HEK293T (cell line): ENCODE measurements at places on chromosomes 1 and 21.

DNA sequence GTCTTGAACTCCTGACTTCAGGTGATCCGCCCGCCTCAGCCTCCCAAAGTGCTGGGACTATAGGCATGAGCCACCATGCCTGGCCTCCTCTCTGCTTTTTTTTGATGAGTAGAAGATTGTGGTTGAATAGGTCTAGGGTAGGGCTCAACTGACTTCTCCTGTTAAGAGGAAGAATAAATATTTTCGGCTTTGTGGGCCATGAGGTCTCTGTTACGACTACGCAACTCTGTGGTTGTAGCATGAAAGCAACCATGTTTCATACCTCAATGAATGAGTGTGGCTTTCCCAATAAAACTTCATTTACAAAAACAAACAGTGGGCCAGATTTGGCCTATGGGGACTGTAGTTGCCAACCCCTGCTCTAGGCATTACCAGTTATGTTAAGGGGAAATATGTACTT is 67.8 kb downstream of the NID1 start:
- DNase-seq: no peak

GRCh38 chr1:8216005-8216404 is 101.9 kb upstream of the SLC45A1 start:
- DNase-seq: no peak

- peak; percentile 64 for DNase-seq
Observed at GRCh38 chr1:24930260-24931145, at the start of gene RUNX3. Gene RUNX3 (minus strand): TSS chr1:24930276. CDS start chr1:24929868, 408 bp downstream.

DNA sequence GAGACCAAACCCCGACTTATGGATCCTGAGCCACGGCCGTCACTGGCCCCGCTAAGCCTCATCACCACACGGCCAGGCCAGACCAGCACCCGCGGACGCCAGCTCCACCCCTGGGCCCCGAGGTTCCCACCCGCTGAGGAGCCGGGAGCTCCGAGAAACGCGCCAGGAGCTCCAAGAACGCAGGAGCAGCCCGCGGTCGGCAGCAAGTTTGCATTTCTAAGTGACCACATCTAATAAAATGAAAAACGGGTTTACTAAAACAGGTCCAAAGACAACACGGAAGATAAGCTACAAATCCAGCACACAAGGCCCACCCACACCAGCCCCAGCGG is 8.1 kb upstream of the C1QTNF12 start:
- no peak for DNase-seq

GRCh38 chr1:160639652-160640051 is 7.2 kb downstream of the SLAMF1 start:
- no peak for DNase-seq

- DNase-seq: no peak
Observed at GRCh38 chr21:26948194-26948593, 18.7 kb downstream of the ADAMTS5 start.

GRCh38 chr1:118147522-118147921 is 37.5 kb downstream of the SPAG17 start:
- DNase-seq: no peak

GRCh38 chr1:167145965-167146364 is 52.1 kb downstream of the STYXL2 start:
- DNase-seq: no peak

DNA sequence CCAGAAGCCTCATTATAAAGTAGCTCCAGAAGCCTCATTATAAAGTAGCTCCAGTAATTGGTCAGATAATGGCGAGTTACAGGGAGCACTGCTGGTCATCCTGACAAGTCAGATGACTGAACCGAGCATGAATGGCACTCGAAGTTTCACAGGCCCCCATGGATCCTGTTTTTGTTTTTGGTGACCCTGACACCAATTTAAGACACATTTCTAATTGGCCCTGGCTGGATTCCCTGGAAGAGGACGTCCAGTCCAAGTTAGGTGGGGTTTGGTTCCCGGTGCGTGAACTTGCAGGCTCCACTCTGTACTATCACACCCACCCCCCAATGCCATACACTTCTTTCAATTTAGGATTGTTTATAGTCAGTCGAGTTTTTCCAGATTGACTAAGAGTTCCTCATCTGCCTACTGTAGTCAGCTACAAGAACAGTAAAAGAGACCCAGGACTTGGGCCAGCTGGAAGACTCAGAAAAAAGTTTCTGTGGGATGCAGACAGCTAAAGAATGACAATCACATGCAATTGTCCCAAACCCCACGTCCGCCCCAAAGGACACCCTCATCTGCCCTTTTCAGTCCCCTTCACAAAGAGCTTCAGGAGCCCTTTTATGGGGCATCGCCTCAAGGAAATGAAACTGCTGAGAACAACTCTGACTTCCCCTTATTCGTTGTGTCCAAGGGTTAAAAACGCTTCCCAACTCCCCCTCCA is 2.7 kb downstream of the DHRS3 start:
- no peak for DNase-seq

GRCh38 chr1:235708390-235708962 is 58.9 kb upstream of the GNG4 start:
- DNase-seq: no peak

DNA sequence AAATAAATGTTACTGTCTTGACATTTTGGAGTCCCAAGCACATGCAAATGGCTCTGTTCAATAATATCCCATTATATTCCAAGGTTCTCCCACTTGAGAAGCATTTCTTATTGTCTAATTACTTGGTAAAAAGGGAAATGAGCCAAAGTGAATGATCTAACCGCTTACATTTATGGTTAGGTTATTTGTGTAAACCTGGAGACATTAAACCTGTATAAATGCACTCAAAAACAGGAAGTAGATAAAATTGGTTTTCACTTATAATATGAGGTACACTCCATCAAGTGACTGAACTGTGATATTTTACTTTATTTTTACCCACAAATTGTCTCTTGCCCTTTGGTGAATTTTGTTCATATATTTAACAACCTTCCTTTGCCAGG is 26.8 kb downstream of the KIF1B start:
- DNase-seq: no peak

DNA sequence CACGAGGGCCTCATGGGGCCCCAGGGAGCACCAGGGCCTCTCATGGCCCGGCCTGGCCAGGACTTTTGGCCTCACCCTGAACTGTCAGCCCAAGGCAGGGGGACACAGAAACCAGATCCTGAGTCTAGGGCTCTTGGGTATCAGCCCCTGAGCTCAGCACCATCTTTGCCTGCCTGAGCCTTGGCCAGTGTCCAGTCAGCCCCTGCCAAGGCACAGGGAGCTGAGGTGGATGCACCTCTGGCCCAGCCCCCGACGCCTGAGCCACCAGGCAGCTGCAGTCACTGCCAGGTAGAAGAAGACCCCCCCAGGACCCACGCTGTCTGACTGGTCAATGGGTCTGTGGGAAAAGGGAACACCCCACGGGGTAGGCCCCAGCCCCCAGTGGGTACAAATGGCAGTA is 25.3 kb downstream of the CDCA8 start:
- DNase-seq: no peak

- peak; percentile 78 for DNase-seq
Observed at GRCh38 chr1:15153842-15154479, 414 bp downstream of the TMEM51 start.

GRCh38 chr1:28971980-28972771 is 57.8 kb downstream of the EPB41 start:
- DNase-seq: no peak

DNA sequence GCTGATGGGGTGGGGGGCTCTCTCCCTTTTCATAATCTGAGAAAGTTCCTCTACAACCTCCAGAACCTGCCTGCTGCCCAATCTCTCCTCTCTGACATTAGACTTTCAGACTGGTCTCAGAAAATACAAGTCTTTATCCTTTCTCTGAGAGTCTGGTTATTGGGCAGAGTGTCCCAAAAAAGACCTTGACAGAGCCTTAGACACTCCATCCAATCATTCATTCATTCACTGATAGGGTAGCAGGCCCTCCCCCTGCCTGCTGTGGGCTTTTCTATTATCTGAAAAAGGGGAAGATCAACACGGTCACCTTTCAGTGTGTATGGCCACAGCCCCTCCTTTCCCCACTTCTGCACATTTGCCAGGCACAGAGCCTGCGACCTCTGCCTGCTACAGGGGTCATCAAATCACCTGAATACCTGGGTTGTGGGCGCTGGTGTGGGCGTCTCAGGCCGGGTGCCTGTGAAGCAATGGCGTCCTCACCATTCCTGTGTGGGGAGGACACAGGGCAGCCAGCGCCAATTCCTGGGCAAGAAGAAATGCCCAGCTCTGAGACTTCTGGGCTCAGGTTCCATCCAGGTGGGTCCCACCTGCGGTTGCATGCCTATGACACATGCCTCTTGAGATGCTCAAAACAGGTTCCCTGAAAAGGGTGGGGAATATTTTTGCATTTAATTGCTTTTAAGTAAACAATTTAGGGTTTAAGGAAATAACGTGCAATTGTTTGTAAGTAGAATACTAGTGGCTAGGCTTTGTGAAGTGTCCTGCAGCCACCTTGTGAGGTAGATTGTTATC is 52.8 kb downstream of the ELK4 start:
- no peak for DNase-seq

DNA sequence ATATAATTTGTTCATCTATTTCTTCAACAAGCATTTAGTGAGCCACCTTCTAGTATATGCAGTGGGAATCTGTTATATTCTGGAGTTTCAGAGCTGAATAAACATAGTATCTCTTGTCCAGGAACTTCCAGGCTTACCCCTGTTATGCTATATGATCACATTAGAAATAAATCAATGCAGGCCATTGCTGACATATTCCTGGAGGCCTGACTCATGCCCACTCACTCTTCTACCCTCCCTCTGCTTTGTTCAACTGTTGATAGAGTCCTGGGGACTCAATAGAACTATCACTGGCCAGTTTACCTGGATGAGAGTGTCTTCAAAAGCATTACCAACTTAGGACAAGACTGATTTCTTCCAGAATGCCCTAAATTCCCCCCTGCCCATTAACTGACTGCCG is 29.3 kb upstream of the SRSF10 start:
- DNase-seq: no peak

DNA sequence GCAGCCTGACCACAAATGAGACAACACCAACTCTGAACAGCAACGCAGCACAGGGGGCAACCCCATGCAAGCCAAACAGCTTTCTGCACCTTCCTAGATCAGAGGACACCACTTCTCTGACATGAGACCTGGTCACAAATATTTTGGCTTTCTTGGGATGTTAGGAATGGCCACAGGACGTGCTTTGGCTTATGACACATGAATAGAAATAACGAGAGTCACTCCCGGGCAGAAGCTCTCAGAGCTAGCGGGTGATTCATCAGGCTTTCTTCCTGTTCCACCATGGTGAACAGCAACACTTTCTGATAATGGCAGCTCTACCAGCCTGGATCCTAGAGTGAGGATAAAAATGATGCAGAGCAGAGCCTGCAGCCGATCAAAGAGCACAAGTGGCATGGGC is 39.4 kb downstream of the PAFAH2 start:
- no peak for DNase-seq

- DNase-seq: no peak
Observed at GRCh38 chr1:225919906-225920305, 4.1 kb downstream of the PYCR2 start.

GRCh38 chr1:9687120-9687873 is 35.8 kb downstream of the PIK3CD start:
- DNase-seq: peak; percentile 76

GRCh38 chr1:2528016-2528415 is 1.6 kb upstream of the PANK4 start:
- no peak for DNase-seq

GRCh38 chr1:21326861-21327344 is 36.6 kb upstream of the ECE1 start:
- DNase-seq: no peak

GRCh38 chr1:47780469-47780995 is 216.7 kb downstream of the TRABD2B start:
- no peak for DNase-seq

- DNase-seq: no peak
Observed at GRCh38 chr1:226632169-226632879, 83.8 kb downstream of the STUM start.

GRCh38 chr1:100607628-100608240 is 69.8 kb downstream of the GPR88 start:
- DNase-seq: no peak

- DNase-seq: no peak
Observed at GRCh38 chr1:156926175-156926574, 5.7 kb downstream of the LRRC71 start.

GRCh38 chr1:44806025-44806703 is 987 bp downstream of the DYNLT4 start:
- no peak for DNase-seq

- DNase-seq: no peak
Observed at GRCh38 chr1:219945795-219946194, 17.4 kb upstream of the SLC30A10 start.

GRCh38 chr1:40876891-40877290 is 14.7 kb upstream of the CITED4 start:
- no peak for DNase-seq

DNA sequence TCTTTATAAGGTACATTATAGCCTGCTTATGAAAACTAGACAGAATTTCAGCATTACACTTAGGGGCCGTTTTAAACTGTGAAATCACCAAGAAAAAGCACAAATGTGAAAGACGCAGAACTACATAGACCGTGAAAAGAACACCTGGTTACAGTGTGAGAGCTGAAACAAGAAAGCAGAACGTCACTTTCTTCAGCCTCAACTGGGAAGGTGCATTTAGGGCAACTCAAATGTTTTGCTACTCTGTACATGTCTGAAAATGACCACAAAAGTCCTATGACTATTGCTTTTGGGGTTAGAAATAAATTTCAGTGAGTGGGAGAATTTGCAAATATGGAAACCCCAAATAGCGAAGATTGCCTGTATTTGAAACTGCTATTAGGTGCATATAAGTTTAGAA is 268.7 kb downstream of the OLFM3 start:
- DNase-seq: no peak

GRCh38 chr1:227899141-227899819 is 48.5 kb downstream of the WNT9A start:
- DNase-seq: no peak

- no peak for DNase-seq
Observed at GRCh38 chr1:171740356-171740863, 1.5 kb downstream of the VAMP4 start.

DNA sequence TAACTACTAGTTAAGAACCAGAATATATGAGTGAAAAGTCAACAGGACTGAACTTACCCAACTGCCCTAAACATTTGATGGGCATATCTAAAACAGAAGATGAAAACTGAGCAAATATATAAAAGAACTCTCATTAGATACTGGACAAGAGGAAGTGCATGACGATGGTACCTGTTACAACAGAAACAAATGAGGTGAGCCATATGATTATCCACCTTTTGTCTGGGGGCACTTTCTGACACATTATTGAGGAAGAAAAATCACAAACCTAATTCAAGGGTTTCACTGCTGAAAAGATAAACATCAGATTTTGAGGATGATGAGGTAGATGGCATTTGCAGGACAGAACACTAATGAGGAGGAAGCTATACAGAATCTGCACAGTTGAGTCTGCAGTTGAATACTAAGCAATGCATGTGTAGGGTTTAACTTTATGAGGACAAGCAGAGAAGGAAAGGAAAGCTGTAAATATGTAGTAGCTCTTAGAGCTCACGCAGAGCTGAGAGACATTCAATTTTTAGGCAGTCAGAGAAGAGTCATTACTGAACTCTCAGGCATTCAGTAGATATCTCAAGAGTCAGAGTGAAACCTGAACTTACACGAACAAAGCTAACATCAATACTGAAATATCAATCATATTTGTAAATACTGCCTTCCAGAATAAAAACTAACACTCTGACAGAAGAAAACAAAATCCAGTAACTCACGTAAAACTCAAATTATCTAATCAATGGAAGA is 262.1 kb downstream of the AKT3 start:
- DNase-seq: no peak

- no peak for DNase-seq
Observed at GRCh38 chr1:226867461-226868054, 2.9 kb upstream of the PSEN2 start.

GRCh38 chr1:211327346-211327921 is 801 bp downstream of the TRAF5 start:
- DNase-seq: no peak
